Stimulated activated naive CD4-positive, alpha-beta T cell (primary cell): ENCODE measurements at places on chromosomes 5 and 9.

- no peak for DNase-seq
Observed at GRCh38 chr9:25889661-25890060, 211.4 kb upstream of the TUSC1 start.

- DNase-seq, result no peak
Observed at GRCh38 chr5:122639033-122639432, 135.8 kb upstream of the SNX2 start.

DNA sequence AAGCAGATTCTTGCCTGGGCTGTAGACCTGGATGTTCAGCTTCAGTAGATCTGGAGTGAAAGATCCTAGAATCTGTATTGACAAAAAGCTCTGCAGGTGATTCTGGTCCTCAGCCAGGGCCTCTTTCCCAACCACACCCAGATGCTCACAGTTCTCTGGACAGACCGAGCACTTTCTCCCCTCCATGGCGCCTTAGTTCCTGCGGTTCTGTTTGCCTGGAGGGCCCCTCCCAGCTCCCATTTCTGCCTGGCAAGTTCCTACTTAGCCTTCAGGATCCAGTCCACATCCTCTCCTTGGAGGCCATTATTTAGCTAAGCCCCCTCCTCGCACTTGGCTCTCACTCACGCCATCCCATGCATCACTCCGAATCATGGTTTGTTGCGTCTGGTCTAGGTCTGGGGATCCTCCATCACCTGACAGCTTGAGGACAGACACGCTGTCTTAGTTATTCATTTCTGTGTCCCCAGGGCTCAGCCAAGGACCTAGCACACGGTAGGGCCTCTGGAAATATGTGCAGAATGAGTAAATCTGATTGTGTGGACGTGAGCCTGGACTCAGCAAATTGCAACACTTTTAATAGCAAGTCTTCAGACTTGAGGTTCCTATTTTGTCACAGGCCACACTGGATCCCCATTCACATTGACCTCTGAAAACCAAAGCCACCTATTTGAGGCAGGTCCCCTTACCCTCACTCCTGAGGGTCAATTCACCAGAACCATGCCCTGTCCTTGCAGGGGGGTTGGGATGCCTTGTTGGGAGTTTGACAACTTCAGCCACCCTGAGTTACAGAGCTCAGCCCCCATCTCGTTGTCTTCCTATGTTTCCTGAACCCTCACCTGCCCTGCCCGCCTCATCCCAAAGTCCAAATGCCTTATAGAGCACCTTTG, 50.7 kb downstream of the COL15A1 start:
- DNase-seq, result no peak

- DNase-seq, result no peak
Observed at GRCh38 chr5:57552033-57552432, 69.4 kb upstream of the ACTBL2 start.

GRCh38 chr5:160434022-160434531, 12.4 kb downstream of the PTTG1 start:
- DNase-seq, result no peak

DNA sequence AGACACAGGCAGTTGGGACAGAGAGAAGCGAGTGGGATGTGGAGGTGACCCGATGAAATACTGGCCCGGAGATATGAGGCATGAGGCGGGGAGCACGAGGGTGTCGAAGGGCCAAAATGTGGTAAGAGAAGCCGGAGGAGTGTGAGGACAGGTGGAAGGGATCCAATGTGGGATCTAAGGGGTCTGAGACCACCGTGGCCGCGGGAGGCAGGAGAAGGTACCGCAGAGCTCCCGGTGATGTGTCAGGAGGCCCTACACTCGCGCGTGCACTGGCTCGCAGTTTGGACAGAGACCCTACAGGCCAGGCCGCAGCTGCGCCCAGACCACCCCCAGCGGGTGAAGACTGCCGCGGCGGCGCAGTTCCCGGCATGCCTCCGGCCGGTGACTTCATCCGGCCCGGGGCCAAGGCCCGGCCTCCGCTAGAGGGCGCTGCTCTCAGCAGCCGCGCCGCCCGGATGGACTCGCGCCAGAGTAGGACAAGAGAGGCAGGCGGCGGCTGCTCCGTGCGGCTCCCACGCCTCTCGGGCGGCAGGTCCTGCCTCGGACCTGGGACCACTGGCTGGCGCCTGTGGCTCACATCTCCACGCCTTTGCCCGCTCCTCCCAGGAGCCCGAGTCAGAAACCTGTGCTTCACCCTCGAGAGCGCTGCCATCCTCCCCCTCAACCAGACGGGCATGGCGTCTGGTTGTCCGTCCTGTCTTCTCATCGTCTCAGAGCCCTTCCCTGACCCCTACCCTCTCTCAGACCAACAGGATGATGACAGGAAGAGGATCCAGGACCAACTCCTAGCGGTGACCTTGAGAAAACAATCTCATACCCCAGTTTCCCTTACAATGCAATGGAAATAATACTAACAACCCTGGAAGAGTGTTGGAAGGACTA, 35.4 kb upstream of the STING1 start:
- peak; percentile 92 for DNase-seq

- no peak for DNase-seq
Observed at GRCh38 chr5:180215783-180216630, 7.0 kb upstream of the RASGEF1C start.

DNA sequence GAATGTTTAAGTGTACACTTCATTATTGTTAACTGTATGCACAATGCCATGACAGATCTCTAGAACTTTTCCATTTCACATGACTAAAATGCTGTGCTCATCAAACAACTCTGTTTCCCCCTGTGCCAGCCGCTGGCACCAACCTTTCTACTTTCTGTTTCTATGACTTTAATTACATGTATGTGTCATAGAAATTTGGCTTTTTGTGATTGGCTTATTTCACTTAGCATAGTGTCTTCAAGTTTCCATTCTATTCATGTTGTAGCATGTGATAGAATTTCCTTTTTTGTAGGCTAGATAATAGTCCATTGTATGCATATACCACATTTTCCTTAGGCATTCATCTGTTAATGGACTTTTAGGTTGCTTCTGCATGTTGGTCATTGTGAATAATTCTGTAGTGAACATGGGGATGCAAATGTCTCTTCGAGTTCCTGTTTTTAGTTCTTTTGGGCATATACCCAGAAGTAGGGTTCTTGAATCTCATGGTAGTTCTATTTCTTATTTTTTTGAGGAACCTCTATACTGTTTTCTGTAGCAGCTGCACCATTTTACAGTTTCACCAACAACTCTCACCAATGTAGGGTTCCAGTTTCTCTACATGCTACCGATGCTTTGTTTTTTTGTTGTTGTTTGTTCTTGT, 184.4 kb upstream of the DMRT1 start:
- no peak for DNase-seq
